KG1 (cell line): ENCODE measurements at places on chromosomes 4 and X.

GRCh38 chrX:38583181-38583580 lies 21.8 kb downstream of the TSPAN7 start:
- DNase-seq, result no peak

GRCh38 chr4:52192721-52193135 lies 141.6 kb downstream of the SPATA18 start:
- no peak for DNase-seq

- no peak for DNase-seq
Measured at GRCh38 chr4:99029018-99029735, 33.7 kb downstream of the METAP1 start.

DNA sequence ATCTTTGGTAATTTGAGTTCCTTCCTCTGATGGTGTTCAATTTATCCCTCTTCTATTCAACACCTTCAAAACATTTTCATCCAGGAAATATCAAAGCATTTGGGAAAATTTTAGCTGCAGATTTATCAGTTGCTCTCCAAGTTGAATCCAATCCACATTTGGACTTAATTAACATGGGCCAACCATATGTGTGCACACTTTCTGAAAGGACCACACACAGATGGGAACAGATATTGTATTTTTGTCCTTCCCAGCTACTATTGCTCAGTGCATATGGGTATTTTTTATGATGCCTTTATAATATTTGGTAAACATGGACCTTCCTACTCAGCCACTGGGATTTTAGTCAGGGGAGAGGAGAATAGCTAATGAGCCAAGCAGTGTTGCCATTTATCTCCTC lies 65.2 kb downstream of the GLRA2 start:
- DNase-seq, result no peak

DNA sequence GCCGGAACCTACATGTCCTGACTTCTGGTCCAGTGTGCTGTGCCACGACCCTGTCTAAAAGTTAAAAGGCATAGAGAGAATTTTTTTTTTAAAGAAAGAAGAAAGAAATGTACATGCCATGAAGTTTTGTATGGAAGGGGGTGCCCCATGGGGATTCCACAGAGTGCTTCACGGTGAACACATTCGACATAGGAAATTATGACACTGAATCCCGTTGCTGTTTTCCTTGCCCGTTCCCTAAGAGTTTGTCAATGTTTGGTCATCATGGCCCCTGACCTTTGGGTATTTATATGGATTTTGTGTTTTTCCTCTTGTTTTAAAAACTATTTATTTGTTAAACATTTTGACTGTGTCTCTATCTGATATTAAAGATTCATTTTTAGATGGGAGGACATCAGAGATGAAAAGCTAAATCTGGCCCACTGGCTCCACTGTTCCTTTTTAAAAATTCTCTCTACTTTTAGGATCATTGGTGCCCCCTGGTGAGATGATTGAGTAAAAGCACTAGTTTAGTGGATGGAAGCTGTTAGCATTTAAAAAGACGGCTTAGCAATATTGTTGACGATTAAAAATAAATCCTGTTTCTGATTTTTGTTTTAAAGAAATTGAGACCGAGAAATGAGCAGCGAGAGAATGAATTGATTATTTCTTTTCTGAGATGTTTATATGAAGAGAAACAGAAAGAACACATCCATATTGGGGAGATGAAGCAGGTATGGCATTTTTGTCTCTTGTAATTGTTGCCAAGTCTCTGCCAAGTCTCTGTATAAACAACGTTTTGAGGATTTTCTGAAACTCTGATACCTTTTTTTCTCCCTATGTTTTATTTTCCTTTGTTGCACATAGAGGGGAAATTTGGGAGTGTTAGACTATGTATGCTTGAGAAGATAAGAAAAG lies 75.0 kb downstream of the PTTG2 start:
- DNase-seq, result no peak

DNA sequence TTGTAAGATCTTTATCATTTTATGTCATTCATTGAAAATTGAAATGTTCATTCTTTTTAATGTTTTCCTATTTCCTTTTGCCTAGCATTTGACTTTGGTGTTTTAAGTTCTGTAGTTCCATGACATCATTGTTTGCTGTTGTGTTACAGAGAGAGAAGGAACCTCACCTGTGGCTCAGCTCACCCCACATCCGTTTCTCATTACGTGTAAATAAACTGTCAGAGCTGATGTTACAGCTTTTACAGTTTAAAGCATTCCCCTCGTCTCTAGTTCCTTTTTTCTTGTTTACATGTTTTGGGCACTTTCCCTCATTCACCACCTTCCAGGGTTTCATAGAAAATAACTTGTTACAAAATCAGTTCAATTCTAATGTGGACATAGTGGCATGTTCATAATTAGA lies 137.2 kb downstream of the FNIP2 start:
- no peak for DNase-seq

- DNase-seq, result no peak
Measured at GRCh38 chr4:27251771-27252170, 391.1 kb downstream of the STIM2 start.

DNA sequence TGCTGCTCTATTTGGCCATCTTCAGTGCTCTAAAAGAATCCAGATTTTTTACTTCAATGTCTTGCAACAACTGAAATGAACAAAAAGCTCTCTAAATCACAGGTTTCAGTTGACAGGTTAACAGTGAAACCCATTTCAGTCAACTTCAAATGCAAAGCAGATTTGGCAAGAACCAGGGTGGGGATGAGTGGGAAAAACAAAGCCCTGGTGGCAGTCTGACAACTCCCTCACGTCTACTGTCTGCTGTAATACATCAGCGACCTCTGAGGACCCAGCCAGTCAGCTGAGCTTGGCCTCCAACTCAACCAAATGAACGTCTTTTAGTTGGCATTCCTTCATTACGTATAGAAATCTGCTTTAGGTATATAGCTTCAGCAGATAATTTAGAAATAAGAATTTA lies 95.8 kb downstream of the COL25A1 start:
- DNase-seq, result no peak

DNA sequence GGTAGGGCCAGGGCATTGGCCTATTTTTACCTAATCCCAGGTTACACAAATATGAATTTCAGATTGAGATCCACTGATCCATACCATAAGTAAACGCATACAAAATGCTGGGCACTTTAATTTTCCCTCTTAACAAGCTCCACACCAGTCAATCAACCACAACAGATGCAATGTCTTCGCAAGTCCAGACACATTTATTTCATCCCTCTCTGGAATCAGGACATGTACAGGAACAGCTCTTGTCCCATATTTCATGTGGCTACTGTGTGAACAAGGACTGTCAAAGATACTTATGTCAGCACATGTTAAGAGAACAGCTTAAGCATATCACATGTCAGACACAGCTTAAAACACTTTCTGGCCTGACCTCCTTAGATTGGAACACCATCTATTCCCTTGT lies 145.9 kb downstream of the PPP3CA start:
- no peak for DNase-seq

DNA sequence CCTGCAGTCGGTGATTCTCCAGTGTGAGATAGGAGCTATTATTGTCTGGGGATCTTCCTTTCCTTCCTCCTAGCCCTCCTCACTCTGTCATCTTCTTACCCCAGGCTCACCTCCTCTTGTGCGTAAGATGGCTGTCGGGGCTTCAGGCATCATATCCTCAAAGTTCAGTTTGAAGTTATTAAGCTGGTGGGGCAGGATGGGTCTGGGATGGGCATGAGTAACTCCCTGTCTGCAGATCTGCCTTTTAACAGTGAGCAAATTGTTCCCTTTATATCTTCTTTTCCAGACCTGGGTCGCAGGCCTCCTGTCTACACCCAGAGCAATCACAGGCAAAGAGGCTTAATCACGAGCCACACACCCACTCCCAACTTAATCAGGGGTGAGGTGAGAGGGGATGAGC lies 900 bp upstream of the MTMR1 start:
- no peak for DNase-seq

GRCh38 chrX:9241427-9241826 lies 207.5 kb upstream of the FAM9B start:
- no peak for DNase-seq

GRCh38 chrX:63922221-63922620 lies 137.2 kb upstream of the ARHGEF9 start:
- no peak for DNase-seq

DNA sequence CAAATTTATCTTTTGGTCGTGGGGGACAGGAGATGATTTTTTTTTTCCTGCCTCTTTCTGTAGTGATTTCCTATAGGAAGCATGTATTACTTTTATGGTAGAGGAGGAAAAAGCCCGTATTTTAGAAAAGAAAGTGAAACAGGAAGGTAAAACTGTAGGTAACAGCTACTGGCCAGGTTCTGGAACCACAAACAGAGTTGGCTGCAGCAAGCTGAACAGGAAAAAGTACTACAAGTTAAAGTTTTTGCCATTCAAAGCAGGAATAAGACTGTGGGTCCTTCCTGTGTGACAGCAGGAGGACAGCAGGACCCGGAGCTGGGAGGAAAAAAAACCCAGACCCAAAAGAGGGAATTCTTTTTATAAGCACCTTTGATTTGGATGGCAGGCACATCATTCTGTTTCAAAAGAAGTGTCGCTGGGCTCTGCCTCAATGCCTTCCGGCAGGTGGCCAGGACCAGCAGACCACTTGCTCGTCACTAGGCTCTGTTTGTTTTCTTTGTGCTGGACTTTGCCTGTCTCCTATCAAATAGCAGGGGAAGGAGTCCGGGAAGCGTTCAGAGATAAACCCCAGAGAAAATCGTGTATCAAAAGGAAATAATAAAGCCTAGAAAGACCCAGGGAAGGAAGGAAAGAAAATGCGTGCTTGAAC lies 277.9 kb downstream of the ADGRA3 start:
- DNase-seq, result no peak

GRCh38 chr4:46277165-46277951 lies 112.6 kb downstream of the GABRA2 start:
- DNase-seq, result no peak

DNA sequence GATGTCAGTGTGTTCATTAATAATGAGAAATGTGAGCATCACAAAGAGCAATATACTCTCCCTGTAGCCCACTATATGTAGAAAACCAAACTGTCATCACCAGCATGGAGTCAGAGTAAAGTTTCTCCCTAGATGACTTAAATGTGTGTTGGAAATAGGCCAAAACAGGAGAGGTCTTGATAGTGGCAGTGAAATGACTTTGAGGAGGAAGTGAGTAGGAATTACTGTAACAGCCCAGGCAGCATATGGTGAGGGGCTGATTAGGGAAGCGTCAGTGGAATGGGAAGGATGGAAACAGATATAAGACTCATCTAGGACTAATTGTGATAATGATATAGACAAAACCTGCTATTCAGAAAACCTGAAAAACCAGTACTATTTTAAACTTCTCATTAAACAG lies 83.9 kb downstream of the ATXN3L start:
- no peak for DNase-seq

GRCh38 chr4:23166919-23167318 lies 474.2 kb downstream of the GBA3 start:
- DNase-seq, result no peak

DNA sequence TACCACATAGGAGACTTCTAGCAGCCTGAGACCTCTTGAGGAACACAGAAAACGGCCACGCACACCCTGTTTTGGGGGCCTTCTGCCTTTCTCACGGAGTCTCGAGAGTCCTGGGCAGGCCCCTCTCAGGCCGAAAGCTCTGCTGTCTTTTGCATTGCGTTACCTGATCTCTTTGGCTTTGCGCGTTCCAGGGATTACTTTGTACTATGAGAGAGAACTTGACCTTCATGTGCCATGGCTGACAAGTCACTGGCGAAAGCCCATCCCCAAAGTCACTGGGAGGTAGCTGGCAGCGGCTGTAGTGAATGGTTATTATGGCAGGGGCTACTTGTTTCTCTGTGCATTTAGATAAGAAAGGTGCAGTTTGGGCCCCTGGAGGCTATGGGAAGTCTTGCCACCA lies 8.0 kb upstream of the NAT8L start:
- no peak for DNase-seq

GRCh38 chr4:114368751-114369150 lies 229.9 kb upstream of the UGT8 start:
- DNase-seq, result no peak

DNA sequence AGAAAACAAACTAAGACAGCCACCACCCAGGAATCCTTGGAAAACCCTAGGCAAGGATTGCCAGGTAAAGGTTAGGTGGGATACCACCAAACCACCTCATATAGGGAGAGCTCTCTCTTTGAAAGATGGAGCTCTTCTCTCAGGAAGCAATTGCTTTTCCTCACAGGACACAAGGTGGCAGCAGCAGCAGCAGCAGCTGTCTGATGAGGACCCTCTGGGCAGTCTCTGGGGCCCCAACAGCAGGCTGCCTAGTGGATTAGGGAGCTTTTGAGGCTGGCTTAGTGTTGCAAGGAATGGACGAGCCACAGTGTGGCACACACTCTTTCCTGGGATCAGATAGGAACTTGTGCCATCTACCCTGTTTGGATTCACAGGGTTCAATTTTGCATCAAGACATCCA lies 41.4 kb upstream of the CHRDL1 start:
- no peak for DNase-seq

GRCh38 chr4:110196871-110197528 lies 1.4 kb downstream of the ELOVL6 start:
- DNase-seq, result no peak

GRCh38 chr4:40292313-40292759 lies 42.8 kb upstream of the CHRNA9 start:
- DNase-seq, result no peak

- DNase-seq, result no peak
Measured at GRCh38 chr4:86482306-86483172, 111.6 kb upstream of the PTPN13 start.

- DNase-seq, result no peak
Measured at GRCh38 chrX:83771664-83772063, 89.3 kb upstream of the CYLC1 start.

DNA sequence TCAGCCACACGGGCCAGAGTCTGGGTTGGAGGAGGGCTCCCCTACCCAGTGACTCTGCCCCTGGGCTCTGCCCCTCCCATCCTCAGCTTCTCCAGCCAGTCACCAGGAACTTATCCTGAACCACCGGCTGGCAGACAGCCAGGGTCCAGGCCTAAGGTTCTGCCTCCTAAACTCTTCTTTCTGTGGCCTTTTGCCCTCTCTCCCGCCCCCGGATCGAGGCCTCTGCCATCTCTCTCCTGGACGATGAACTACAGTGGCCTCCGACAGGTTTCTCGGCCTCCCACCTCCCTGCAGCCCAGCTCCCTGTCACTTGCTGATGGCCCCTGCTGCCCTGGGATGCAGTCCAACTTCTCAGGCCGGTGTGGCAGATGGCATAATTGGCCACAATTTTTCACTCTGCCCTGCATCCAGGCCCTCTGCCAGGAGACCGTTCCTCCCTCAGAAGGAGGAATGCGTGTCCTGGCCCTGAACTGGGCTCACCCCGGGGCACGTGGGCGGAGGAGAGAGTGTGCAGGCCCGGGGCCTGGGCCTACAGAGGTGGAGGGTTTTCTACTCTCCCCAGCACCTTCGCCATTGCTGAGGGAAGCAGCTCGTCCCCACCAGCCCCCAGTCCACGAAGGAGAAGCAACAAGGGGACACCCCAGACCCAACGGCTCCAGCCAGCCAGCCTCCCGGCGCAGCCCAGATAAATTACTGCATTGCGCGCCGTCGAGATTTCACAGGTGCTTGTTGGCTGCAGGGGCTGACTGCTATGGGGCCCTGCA lies 81.9 kb upstream of the LRPAP1 start:
- no peak for DNase-seq

GRCh38 chr4:8133897-8134563 lies 24.6 kb downstream of the ABLIM2 start:
- no peak for DNase-seq
